ENCODE measurements at places on chromosomes 13 and 19.

DNA sequence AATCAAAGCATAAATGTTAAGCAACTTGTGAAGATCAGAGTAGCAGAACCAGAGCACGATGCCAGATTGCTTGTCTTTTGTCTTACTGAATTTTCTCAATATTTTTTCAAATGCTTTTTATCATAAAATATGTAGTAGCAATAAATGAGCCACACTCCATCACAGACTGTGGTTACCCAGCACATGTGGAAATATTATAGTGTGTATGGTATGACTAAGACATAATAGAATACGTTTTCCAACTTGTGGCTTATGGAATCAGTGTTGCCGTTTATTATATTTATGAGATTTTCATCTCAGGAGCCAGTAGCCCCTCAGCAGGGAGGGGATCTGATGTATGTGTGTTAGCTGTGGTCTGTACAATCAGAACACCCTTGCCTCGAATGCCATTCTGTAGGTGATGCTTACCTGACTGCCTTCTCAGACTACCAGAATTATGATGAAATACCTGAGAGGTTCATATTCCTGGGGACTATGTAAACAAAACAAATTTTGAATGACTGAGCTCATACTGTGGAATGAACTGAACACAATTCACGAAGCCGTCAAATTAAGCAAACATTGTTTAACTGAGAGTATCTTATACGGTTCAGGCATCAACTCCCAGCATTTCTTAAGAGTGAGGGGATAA is 1.9 kb downstream of the SCEL start:
- DNase-seq, result no peak

DNA sequence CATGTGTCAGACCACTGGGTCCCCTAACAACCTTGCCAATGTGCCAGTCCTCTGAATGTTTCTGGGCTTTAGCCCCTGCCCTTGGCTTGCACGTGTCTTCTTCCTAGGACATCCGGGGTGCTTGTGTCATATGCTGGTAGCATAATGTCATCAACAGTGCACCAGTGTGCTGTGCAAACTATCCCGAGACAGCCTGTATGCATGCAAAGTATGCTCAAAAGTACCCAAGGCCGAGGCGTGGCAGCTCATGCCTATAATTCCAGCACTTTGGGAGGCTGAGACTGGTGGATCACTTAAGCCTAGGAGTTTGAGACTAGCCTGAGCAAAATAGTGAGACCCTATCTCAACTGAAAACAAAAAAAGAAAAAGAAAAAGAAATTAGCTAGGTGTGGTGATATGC is 20.8 kb upstream of the C19orf12 start:
- DNase-seq, result no peak

- peak; percentile 2 for DNase-seq
Measured at GRCh38 chr13:112904436-112904960, 64.5 kb upstream of the MCF2L start.

GRCh38 chr13:48686636-48687210 is 33.0 kb downstream of the CYSLTR2 start:
- no peak for DNase-seq

DNA sequence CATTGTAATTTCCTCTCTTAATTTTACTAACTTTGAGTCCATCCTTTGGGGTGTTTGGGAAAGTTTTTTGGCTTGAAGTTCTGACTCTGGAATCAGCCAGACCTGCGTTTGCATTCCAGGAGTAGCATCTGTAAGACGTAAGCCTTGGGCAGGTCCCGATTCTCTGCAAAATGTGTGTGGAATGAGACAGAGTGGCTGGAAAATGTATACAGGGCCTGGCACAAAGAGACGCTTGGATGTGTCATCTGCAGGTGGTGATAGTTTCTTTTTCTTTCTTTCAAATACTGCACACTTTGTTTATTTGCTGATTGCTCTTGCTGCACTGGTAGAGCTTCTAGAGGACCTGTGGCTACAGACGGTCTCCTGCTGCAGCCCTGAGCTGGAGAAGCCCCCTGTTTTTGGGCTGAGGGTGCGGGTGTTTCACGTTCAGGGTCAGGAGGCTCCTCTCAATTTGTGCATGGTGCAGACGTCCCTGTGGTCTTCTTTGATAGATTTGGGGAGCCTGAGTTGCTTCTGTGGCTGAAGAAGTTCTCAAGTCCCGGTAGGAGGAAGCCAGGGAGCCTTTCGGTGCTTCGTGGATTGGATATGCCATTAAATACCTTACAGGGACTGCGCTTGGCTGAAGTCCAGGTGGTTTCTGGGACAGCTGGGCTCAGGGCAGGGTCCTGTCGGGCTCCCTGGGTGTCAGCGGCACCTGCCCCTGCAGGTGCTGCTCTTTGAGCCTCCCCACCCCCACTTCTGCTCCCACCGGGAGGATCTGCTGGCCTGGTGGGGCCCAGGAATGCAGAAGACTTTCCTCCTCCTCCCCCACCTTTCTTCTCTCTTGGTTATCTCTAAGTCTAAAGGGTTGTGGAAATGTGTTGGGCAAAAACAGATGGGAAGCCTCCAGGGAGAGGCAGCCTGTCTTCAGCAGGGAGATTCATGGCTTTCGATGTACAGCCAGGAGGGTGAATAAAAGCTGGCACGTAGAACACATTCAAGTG is 44.0 kb upstream of the GAS6 start:
- DNase-seq, result no peak

- no peak for DNase-seq
Measured at GRCh38 chr13:27006519-27007161, 165.0 kb downstream of the USP12 start.

- DNase-seq, result no peak
Measured at GRCh38 chr13:33728271-33729037, 89.5 kb upstream of the RFC3 start.

DNA sequence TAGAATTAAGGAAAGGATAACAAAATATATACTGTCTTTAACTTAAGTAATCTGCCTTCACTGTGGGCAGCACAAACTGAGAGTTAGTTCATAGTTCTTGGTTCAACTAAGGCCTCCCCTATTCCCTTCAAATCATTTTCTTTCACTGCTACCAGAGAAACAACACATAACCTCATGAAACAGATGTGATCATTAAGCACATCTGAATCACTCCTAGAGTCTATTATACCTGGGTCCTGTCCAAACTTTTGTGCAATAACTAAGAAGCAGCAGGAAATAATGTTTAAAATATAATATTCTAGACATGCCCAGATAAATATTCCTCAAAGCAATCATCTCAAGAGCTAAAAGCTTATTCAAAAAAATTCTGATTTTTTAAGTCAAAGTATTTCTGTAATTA is 62.9 kb downstream of the ZC3H13 start:
- no peak for DNase-seq

GRCh38 chr13:41942462-41943094 is 18.3 kb downstream of the VWA8 start:
- no peak for DNase-seq

DNA sequence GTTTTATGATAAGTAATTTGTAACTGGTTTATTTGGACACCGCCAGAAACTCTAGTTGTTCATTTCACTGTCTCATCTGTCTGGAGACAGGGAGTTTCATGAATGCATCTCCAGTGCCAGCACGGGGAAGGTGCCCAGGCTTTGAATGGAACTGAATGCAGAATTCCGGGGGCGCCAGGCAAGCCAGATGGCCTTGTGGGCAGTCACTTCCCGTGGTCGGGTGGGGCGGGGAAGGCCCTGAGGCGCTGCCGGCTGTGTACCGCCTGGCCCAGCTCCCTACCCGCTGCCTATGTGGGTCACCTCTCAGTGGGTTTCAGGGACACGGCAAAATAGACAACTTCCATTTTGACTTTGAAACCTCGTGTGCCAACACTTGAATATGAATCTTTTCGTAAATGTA is 28.8 kb upstream of the MCF2L start:
- DNase-seq, result no peak

DNA sequence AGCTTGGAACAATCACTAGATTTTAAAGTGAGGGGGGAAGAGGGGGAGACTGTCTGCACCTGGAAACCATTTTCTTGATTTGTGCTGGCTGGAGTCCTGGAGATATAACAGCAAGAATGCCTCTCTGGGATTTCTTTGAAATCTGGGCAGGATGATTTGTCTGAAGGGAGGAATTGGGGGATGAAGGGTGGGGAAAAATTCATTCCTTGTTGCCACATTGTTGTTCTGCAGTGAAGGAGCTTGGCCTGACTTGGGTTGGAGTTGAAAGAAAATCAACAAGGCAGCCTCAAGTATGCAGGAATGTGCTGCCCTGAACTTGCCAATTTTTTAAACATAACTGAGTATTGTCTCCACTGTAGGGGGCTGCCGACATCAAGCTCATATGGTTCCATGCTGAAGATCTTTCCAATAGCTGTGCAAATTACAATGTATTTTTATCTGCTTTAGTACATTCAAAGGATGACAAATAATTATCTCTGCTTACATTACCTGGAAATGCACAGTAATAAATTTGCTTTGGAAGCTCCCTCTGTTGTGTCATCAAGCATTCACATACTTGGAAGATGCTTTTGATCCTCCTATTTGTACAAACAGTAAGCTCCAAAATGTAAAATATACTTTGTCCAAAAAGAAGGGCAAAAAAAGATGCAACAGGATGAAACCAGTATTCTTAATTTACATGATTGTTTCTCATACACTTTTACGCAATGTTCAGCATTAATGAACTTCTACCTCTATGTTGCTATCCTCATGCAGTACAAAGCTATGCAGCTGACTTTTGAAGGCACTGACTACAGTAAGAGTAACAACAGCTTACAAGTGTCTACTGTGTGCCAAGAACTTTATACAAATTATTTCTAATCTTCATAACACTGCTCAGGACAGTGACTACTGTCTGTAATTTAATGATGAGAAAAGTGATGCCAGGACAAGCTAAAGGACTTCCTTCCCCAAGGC is 627.9 kb upstream of the KLF12 start:
- DNase-seq, result no peak

DNA sequence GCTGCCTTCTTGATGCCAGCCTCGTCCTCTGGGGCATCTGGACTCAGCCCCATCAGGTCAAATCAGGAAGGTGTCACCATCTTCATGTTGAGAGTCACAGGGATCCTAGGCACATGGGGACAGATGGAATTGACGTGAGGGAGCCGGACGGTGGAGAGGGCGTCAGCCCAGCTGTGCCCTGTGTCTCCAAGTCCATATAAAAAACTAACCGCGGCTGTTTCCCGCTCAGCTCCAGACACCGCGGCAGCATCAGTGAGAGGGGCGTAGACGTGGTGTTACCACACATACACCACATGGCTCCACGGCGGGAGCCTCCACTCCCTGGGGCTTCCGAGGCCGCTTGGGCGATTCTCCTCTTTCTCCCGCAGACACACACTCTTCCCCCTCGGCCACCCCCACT is 5.6 kb upstream of the PRR36 start:
- DNase-seq, result no peak

GRCh38 chr19:42275517-42275916 is 6.5 kb downstream of the CIC start:
- DNase-seq, result no peak

- no peak for DNase-seq
Measured at GRCh38 chr13:43036351-43037250, 13.2 kb downstream of the DNAJC15 start.

DNA sequence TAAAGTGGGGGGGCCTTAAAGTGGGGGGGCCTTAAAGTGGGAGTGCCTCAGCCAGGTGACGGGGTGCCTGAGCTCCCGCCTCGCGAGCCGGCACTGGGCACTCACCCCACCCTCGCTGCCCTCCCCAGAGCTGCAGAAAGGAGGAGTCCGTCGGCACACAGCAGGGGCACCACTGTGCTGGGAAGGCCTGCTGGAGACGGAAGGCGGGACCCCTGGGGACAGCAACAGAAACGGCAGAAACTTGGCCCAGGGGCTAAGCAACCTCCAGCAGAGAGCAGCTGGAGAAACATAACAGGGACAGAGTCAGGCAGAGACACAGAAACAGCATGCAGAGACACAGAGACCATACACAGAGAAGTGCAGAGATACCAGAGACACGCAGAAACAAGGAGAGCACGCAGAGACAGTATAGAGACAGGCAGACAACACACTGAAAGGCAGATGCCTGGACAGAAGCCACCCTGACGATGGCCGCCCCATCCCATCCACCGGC is 7.9 kb downstream of the CFD start:
- DNase-seq, result no peak

GRCh38 chr19:51637362-51637978 is 7.3 kb upstream of the SIGLEC5 start:
- DNase-seq, result no peak

DNA sequence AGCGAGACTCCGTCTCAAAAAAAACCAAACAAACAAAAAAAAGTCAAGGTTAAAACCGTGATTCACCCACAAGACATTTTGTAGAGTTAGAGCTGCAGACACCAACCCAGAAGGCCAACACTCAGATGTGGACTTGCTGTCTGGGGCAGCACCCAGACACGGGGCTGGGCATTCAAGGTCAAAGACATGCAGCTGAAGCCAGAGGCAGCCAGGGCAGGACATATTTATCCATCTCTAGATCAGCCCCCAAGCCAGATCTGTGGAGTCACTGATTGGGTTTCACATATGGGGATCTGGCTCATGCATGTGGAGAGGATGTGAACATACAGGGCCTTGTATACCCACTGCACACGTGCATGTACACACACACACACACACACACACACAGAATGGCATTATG is 3.6 kb downstream of the KLK15 start:
- no peak for DNase-seq

DNA sequence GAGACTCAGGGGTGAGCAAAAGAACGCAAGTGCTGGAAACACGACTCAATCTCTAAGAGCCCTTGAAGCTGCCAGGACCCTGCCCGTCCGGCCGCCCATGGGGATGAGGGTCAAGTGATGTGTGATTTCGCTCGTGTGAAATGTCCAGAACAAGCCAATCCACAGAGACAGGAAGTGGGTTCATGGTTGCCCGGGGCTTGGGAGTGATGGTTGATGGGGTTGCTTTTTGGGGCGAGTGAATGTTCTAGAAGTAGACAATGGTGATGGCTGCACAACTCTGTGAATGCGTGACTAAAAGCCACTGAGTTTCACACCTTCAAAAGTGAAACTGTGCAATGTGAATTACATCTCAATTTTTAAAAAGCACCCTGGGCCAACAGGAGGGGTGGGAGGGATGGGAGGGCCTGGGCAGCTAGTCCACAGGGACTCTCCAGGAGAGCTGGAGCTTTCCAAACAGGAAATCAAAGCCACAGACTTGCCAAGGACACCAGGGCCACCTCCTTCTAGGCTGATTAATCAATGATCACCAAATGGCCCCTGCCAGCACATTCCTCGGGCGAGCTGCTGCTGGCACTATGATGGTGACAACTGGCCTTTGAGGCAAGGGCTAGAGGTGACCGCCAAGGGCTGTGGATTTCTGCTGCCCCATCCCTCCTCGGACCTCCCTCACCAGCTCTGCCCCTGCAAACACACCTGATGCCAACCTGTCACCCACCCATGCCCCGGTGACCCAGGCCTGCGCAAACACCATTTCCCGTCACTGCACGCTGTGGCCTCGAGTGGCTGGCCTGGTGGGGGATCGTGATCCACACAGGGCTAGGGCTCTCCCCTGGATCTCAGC is 14.0 kb downstream of the DPP9 start:
- peak; percentile 81 for DNase-seq

- no peak for DNase-seq
Measured at GRCh38 chr13:32092496-32092895, 60.9 kb downstream of the FRY start.

- no peak for DNase-seq
Measured at GRCh38 chr13:90675129-90675528, 672.4 kb upstream of the MIR17HG start.
